NCI-H1417 (cell line): ENCODE measurements at places on chromosomes 2 and 18.

DNA sequence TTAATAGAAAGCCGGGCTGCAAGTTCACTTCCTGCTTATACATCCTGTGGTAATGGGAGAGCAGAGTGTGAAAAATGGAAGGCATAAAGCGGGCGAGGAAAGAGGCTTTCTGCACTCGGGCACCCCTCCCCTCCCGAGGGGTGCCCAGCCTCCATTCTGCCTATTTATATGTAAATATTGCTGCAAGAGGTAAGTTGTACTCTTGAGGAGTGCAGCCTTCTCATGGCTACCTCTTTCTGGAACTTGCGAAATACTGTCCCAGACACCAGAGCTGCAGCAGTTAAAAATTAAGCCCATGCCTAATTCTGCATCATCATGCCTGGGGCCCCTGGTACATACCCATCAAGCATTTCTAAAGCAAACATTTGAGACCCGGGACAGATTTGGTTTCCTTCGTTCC, 156.0 kb downstream of the GBX2 start:
- DNase-seq = no peak

DNA sequence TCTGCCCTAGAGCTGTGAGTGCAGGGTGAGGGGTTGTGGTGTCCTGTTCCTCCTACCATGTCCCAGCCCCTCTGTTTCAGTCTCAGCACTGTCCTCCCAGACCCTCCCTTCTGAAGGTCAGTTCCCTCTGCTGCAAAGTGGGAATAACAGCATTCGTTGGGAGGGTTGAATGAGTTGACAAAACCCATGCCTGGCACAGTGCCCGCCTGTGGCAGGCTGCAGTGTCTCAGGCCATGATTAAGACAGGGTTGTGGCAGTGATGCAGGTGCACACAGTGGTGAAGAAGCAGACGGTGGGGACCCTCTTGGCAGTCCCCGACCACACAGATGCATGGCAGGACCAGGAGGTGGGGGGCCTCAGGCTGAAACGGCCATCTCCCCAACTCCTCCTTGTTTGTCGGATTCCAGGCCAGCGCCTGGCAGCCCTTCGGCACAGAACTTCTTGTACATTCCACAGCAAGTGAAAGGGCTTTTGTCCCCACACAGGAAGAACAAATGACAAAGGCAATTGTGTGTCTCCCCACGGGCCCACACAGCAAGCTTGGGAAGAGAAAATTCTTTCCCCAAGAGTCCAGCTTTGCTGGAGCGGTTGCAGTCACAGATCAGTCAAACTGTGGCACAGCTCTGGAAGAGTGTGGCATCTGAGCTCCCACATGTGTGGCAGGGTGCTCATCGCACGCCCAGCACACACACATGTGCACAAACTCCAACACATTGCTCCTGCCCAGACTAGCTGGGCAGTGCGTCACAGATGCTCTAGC, 92.0 kb upstream of the MSH2 start:
- DNase-seq = peak; percentile 43

GRCh38 chr2:218329826-218330593, 26.6 kb upstream of the CATIP start:
- DNase-seq = no peak

- DNase-seq = no peak
Observed at GRCh38 chr2:194745557-194746146, 911.4 kb upstream of the SLC39A10 start.

- no peak for DNase-seq
Observed at GRCh38 chr2:109448946-109449788, 164.6 kb downstream of the SEPTIN10 start.

GRCh38 chr18:48896875-48897511, 53.8 kb downstream of the SMAD7 start:
- DNase-seq = no peak

DNA sequence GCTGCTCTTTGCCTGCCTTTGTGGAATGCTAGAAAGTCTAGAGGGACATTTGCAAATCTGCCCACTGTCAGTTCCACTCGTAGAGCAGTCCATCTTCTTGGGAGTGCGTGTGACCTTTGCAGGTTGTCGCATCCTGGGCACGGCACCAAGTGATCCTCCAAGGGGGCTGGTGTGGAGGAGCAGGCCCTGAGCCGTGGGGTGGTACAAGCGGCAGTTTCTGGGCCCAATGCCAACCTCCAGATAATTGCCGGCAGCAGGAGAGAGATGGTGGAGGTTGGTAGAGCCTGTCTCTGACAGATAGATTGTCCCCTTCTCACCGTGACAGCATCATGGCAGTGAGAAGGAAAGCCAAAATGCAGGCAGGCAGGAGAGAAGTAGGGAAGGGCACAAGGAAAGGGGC, 150.7 kb upstream of the SLC14A2 start:
- peak; percentile 76 for DNase-seq

DNA sequence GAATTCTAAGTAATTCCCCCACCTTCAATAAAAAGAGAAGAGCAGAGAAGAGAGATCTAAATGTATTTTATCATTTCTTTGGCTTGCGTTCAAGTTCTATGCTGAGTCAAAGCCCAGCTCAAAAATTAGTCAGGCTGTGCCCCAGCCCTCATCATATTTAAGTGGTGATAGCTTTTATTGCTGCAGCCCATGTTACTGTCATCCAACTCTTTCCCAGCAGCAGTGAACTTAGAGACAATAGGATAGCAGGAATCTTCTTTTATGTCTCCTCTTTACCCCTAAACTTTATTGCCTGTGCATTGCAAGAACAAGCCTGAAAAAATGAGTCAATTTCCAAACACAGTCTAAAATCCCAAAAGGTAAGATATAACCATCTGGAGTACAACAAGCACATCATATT, 1599.3 kb upstream of the PIK3C3 start:
- DNase-seq = no peak

DNA sequence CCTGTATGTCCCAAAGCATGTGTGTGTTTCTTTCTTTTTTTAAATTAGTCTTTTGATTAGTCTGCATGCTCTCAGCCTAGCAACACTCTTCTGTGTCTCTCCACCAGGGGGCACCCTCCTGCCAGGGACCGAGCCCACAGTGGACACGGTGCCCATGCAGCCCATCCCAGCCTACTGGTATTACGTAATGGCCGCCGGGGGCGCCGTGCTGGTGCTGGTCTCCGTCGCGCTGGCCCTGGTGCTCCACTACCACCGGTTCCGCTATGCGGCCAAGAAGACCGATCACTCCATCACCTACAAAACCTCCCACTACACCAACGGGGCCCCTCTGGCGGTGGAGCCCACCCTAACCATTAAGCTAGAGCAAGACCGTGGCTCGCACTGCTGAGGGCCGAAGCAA, 93.8 kb downstream of the NRP2 start:
- peak; percentile 46 for DNase-seq

DNA sequence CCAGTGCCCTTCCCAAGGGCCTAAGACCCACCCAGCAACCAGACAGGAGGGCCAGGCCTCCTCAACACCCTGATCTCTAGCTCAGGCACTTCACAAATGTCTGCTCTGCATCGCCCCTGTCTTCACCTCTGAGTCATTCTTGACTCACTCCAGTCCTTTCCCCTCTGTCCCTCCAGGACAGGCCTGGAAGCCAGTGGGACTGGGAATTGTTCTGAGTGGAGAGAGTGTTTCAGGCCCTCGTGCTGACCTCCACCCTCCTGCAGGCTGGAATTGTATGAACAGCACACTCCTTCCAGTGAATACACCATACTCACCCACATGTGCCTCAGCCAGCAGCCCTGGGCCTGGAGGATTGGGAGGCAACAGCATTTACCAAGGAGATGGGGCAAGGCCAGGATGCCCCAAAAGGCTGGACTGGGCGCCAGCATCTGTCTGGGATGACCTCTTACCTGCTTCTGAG, 304.2 kb downstream of the CYP26B1 start:
- no peak for DNase-seq

GRCh38 chr2:134574611-134575330, 144.0 kb downstream of the TMEM163 start:
- DNase-seq = no peak

DNA sequence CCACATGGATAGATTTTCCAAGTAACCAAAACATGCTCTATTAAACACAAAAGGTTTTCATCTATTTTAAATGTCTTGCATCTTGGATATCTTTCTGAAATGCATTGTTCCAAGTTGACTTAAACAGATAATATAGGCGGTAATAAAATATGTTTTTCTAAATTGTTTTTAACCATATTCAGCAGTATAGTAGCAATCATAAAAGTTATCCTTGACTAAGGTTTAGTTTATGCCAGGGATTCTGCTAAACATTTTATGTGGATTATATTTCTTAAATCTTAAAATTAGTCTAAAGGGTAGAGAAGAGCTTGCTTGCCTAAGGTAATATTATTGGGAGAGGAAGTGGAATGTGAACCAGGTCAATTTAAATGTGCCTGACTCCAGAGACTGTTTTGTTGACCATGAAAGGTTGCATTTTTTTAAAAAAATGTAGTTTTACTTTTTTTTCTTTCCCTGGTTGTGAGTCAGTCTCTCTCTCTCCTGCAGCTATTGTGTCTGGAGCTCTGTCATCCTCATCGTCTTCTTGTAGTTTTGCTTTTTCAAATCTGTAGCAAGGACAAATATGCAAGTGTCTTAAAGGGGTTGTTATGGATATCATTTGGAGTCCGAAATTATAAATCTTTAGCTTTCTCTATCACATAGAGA, 309.1 kb upstream of the COL3A1 start:
- no peak for DNase-seq

- no peak for DNase-seq
Observed at GRCh38 chr2:145137211-145137610, 617.3 kb upstream of the ZEB2 start.

GRCh38 chr2:23618794-23619530, 234.0 kb downstream of the KLHL29 start:
- no peak for DNase-seq

- DNase-seq = no peak
Observed at GRCh38 chr18:48736321-48737260, 197.8 kb downstream of the CTIF start.

GRCh38 chr2:199830531-199830930, 20.5 kb downstream of the FTCDNL1 start:
- DNase-seq = no peak

DNA sequence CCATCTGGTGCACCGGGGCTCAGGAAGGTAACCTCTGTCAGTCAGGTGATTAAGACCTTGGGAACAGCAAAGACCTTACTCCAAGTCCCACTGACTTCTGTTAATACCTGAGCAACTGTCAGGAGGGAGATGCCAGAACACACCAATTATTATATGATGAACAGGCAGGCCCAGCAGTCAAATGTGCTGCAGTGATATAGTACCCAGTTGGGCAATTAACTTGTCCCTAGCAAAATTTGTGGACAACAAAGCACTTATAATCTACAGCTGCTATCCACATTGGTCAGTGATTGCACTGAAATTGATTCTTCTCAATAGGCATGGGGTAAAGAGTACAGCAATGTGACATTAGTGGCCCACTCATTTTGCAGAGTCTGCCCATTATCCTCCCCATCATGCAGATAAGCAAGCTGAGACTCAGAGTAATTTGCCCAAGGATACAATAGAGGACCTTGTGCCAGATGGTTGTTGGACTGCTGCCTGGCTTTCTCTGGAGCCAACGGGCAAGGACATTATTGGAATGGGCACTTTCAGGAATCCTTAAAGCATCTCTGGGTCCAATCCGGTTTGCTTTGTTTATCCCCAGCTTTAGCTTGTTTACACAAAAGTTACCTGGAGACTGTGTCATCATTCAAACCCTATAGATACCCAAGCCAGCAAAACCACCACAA, 147.6 kb downstream of the CCBE1 start:
- DNase-seq = no peak

DNA sequence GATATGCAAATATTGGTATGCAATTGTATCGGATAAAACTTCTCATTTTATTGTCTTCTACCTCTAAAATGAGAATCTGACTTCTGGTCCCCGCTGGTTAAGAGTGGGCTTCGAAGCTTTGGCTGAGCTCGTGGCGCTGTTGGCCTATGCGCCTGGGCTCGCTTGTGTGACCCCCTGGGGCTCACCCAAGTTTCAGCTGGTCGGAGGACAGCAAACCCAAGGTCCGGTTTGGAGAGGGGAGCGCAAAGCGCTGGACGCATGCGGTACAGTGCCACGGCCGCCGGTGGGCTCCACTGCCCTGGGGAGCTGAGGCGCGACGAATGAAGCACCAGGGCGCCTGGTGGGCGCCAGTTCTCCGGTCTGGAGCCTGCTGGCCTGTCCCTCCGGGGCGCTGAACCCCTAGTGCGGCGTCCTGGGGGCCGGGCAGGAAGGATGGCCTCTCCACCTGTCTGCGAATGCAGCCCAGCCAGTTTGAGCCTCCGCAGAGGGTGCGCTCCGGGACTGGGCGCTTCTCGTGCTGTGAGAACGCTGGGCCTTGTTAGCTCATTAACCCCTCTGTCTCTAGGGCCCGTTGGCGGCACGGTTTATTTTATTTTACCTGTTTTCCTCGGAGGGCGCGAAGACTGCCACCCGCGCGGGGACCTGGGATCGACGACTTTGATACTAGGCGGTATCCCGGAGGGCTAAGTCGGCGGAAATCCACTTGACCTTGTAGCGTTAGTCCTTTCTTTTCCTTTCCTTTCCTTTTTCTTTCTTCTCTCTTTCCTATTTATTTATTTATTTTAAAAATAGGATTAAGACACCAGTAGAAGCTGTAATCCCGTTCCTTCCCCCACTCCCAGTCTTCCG, 10.4 kb downstream of the MEIS1 start:
- DNase-seq = no peak

- no peak for DNase-seq
Observed at GRCh38 chr2:167187978-167188967, 300.0 kb downstream of the XIRP2 start.

GRCh38 chr2:58641001-58641400, 399.9 kb upstream of the FANCL start:
- DNase-seq = no peak

DNA sequence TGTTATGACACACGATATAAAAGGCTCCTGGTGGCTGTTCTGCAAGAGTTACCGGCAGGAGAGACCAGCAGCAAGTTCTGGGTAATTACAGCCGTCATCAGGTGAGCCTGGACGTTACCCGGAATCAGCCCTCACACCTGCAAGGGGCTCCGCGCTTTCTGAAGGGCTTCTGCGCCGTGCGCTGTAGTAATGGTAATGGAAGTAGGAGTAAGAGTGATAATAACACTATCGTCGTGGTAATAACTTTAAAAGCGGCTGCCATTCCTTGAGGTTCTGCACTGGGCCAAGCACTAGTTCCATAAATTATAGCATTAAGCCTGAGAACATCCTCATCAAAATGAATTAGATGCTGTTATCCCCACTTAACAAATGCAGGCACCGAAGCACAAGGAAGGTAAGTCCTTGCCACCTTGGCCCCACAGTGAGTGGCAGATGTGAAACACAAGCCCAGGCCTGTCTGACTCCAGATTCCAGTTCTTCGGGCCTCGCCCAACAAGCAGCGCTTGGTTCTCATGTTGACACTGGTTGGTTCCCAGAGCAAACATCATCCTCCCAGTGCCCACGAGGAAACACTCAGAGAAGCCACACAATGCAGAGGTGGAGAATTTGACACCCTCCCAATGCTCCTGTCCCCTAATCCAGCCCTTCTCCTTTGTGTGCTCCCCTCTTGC, 205.2 kb downstream of the EIPR1 start:
- DNase-seq = peak; percentile 55

DNA sequence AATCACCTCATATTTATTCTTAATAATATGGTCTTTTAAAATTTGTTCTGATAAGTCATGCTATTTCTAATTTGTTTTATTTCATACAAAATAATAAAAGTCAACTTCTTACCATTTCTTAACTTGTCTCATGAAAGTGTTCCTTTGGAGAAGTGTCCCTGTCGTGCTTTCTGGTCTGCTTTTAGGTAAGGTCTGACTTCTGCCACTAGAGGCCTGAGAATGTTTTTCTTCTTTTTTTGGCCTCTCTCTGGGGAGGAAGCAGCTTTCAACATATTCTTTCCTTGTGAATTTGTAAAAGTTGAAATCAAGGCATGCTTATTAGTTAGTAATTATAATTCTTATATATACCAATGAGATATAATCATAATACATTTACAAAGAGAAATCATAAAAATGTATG, 39.4 kb downstream of the MAP2 start:
- no peak for DNase-seq
